Activated CD4-positive, CD25-positive, alpha-beta regulatory T cell treated with anti-CD3 and anti-CD28 coated beads, Interleukin-2, amount 50 U/mL, for 72 hours (primary cell): ENCODE measurements at places on chromosomes 6 and 20.

GRCh38 chr6:158861686-158862381 lies 42.7 kb upstream of the EZR start:
- DNase-seq: no peak

- DNase-seq: no peak
Measured at GRCh38 chr20:22946596-22946995, 88.5 kb upstream of the SSTR4 start.

GRCh38 chr6:81940451-81940985 lies 188.0 kb upstream of the TENT5A start:
- DNase-seq: no peak

- DNase-seq: no peak
Measured at GRCh38 chr20:23923891-23924435, 44.4 kb upstream of the CST5 start.

DNA sequence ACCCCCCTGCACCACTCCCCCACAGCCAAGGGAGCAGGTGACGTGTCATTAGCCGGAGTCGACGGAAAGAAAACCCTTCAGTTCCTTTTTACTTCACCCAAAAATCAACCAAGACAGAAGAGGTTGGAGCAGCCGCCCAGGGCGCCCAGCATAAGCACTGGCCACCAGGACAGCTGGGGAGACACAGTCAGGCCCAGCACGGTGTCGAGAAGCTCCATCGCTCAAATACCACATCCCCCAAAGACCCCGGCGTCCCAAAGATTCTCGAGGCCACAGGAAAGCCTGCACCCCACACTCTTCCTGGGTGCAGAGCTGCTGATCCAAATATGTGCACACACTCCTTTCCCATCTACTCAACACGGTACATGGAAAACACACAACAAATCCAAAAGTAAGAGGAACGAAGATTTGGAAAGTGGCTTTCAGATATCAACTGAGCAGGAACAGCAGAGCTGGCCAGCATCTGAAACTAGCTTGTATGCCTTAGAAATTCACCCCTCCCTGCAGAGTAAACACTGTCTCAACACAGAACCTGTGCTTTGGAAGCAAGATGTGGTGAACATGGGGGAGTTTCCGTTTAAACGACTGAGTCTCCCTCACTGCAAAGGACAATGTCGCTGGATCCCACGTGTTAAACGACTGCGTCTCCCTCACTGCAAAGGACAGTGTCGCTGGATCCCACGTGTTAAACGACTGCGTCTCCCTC lies 54.6 kb downstream of the DLL1 start:
- DNase-seq: no peak

DNA sequence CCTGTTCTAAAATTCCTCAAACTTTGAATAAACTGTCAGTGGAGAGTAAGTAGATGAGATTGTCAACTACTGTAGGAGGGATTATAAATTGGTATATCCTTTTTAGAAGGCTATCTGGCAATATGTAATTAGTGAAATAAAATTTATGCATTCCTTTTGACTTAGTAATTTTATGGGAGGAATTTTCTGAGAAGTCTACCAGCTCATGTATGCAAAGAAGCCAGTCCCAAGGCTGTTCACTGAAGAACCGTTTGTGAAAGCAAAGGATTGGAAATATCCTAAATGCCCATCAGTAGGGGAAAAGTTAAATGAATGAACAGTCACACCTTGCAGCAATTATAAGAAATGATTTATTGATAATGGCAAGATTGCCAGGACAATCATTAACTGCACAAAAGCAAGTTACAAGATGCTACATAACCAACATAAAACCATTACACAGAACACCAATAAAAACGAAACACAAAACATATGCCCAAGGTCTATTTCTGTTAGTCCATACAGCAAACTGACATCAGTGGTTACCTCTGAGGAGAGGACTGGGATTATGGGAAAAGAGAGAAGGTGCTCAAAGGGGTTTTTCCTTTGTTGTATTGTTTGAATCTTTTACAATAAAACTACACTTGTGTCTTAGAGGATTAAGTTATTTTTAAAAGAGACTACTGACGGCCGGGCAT lies 4.6 kb upstream of the DSTN start:
- no peak for DNase-seq

- DNase-seq: no peak
Measured at GRCh38 chr20:45782890-45783289, 8.8 kb downstream of the WFDC3 start.

DNA sequence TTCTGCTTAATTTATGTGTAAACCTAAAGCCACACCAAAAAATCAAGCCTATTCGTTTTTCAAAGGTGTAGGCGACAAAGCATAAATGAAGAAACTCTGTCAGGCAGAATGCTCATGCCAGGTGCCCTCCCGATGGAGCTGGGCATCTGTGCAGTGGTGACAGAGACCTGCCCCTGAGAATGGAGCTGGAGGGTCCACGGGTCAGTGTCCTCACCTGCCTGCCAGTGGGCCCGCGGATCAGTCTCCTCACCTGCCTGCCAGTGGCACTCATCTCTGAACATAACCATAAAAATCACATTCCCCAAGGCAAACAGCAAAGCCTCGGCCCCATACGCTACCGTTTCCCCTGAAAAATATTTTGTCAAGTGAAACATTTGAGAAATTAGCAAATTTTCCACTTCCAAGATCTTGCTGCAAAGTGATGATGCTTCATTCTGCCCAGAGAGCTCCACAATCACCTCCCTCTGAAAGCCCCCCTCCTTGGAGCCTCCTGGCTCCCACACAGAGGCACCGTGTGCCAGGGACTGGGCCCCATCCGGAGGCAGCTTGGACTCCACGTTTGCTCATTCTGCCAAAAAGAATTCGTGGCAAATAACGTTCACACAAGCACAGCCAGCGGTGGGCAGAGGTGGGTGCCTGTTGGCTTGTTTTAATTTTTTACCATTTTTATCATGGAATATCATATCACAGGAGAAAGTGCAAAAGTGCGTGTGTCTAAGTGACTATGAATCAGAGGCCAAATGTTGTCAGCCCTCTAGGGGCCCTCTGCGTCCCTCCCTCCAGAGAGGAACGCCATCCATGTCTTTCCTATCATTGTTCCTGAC lies 88.8 kb downstream of the YTHDF1 start:
- no peak for DNase-seq

GRCh38 chr6:79750806-79751205 lies 119.7 kb downstream of the SH3BGRL2 start:
- no peak for DNase-seq

DNA sequence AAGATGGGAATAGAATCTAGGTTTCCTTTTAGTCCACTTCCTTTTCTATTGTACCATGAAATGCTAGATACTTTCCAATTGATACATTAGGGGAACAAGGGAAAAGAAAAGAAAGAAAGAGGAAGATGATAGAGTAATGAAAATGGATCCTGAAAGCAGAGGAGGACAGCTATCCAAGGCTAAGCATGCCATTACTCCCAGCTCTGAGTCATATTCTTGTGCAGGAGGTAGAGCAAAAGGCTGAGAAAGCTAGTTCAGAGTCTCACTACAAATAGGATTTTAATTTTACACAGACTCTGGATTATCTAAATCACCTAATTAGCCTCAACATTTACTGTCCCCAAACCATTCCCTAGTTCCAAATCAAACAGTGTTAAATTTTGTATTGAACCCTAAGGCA lies 23.6 kb downstream of the RWDD2A start:
- DNase-seq: no peak

DNA sequence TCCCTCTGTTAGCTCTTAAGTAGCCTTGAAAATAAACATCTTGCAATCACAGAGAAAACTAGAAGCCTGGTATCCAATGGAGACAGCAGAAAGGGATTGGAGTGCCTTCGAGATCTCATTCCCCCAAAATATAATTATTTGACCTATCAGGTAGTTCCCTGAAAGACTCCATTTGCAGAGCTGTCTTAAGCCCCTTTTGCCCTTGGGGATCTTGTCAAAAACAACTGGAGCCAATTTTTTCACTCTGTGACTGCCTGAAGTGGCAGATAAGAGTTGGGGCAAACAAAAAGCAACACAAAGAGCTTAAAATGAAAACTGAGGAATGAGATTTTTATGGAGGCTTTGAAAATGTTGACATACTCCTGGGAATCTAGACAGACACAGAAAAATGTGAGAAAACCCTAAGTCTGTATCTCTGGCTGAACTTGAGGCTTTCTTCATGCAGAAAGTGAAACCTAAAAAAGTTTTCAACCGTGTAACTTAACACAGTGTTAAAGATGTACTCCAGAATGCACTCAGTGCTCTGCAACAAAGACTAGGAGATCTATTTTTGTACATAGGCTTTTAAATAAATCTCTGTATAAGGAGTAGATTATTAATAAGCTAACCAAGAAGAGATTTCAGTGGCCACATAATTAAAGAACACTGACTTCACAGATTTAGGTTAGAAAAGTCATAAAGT lies 971.1 kb upstream of the MAN1A1 start:
- no peak for DNase-seq

GRCh38 chr6:151160929-151161757 lies 78.6 kb upstream of the AKAP12 start:
- no peak for DNase-seq

DNA sequence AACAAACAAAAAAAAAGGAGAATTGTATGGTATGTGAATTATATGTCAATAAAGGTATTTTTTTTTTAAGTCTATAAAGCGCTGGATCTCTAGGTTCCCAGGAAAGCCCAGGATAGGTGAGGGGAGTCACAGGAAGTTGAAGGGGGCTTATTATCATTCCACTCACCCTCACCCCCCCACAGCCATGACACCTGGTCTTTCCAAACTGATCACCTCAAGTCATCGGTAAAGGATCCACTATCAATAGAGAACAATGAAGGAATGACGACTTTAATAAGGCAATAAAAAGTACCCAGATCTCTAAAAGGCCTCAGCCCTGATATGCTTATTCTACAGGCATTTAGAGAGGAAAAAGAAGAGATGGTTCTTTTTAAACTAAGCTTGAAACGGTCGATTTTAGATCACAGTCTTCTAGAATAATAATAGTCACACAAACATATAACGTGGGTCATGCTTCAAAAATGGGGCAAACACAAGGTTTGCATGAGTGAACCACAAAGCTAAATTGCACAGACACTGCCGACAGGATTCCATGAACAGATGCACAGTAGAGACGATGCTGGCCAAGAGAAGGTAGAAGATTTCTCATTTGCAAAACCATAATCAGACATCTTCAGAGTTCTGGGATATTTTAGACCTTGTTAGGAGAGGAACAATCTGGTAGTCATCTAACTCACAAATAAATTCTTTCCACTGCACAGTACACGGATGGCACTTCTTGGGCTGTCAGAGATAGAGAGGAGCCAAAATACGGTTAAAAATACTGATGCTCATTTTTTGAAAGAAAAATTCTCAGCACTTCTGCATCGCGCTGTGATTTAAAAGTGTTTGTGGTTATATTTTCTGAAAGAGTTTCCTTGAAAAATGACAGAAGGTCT lies 21.0 kb downstream of the ZMYND8 start:
- DNase-seq: no peak

GRCh38 chr20:47713878-47714450 lies 71.3 kb downstream of the SULF2 start:
- DNase-seq: no peak

GRCh38 chr6:24991810-24992467 lies 56.2 kb upstream of the RIPOR2 start:
- DNase-seq: peak; percentile 54

- no peak for DNase-seq
Measured at GRCh38 chr6:35534407-35535170, 21.9 kb upstream of the TULP1 start.

GRCh38 chr6:25899123-25899522 lies 25.1 kb upstream of the SLC17A3 start:
- no peak for DNase-seq

DNA sequence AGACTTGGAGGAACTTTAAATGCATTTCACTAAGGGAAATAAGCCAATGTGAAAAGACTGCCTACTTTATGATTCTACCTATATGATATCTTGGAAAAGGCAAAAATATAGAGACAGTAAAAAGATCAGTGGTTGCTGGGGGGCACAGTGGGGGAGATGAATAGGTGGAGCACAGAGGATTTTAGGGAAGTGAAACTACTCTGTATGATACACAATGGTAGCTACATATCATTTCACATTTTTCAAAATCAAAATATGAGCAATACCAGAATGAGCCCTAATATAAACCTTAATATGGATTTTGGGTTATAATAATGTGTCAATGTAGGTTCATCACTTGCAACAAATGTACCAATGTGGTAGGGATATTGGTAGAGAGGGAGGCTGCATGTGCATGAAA lies 161.4 kb upstream of the HTR1E start:
- DNase-seq: no peak

DNA sequence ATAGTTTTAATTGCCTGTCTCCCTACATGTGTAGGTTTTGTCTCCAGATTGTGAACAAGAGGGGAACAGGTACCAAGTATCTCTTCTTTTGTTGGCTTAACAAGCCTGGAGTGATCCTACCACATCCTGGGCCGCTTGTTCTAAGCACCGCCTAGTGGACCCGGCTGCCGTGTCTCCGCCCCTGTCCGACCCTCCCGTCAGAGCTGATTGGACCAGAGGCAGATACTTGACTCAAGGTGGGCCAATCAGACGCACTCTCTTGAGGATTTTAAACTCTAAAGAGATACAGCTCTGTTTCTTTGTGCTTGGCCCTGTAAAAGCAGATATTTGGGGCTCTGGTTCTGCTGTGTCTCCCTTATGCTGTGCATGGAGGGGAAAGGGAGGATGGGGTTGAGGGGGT lies 68.2 kb downstream of the PRDM1 start:
- DNase-seq: no peak

DNA sequence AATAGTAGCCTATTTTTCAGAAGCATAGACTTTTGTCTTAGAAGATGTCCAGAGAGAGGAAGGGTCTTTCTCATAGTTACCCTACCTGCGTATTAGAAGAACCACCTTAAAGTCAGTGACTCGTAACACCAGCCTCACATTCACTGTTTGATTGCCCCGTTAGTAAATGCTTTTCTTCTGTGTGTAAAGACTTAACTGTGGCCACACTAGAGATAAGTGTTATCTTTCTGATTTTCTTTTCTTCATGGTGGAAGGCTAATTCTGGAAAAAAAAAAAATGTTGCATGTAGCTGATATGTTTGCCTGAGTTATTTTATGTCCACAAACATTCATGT lies 83.9 kb downstream of the SAMD3 start:
- no peak for DNase-seq

GRCh38 chr6:138382498-138383265 lies 5.0 kb downstream of the SMIM28 start:
- DNase-seq: no peak

DNA sequence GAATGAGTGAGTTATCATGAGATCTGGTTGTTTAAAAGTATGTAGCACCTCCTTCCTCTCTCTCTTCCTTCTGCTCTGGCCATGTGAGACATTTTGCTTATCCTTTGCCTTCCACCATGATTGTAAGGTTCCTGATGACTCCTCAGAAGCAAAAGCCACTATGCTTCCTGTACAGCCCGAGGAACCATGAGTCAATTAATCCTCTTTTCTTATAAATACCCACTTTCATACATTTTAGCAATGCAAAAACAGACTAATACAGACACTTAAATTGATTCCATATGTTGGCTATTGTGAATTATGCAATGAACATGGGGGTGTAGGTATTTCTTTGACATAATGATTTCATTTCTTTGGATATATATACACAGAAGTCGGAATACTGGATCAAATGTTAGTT lies 792.8 kb upstream of the EYS start:
- no peak for DNase-seq
